ENCODE measurements at places on chromosomes 5 and 9.

DNA sequence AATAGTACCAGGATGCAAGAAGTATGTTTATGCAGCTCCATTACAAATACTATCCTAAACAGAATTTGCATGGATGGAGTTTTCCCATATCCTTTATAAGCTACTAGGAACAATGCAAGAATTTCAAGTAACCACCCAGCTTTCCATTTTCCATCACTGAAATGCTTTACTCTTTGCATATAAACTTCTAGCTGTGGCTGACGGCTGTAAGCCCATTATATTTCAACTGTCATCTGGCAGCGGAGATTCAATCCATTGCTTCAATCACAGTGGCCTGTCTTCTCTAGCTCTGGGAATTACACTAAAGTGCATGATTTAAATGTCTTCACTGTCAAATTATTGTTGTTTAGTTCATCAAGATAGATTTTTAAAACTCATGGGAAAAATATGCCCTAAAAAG, 64.2 kb upstream of the PAM start:
- no peak for DNase-seq

- DNase-seq = no peak
These were observed 14.2 kb upstream of the KIF27 start for GRCh38 chr9:83935276-83935935.

DNA sequence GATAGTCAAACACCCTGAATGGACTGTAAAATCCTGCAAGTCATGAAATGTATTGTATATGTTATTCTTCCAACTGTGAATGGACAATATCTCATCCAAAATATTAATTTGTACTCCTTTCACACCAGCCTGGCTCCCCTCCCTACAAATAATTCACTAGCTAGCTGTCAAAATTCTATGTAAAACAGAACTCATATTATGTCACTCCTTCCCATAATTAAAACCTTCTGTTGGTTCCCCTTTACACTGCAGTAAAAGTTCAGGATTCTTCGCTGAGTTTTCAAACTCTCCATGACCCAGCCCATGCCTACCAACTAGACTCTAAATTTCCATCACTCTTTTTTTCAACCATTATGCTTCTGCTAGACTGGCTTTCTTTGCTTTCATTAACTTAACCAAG, 857.1 kb downstream of the TAF11L14 start:
- DNase-seq = no peak

DNA sequence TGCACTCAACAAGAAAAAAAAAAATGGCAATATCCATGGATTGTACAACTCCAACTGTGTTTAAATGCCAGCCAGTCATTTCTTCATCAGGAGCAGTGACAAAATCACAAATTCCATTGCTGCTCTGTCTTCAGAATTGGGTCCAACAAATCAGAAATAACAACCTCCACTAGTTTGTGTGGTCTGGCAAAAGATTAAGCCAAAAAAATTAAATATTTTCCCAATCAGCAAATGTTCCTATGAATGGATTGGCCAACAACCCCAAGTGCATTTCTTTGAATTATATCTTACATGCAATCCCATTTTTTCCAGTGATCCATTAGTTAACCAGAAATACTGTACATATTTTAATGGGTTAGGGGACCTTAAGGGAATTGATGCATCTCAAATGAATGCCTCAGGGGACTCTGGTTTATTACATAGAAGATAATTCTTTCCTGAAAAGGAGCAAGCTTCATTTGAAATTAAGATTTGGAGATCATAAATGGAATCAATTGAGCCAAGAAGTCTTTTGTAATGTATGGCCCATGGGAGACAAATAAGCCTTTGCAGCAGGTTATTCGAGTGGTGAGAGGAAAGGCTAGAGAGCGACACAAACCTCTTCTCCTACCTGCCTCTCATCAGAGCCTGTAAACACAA, 131.8 kb downstream of the TLE1 start:
- no peak for DNase-seq

- no peak for DNase-seq
These were observed 3.3 kb downstream of the ACSL6 start for GRCh38 chr5:132008163-132008473.

GRCh38 chr9:114805670-114806525, at the start of gene TNFSF15:
Gene TNFSF15 (minus strand): TSS chr9:114806039. CDS start chr9:114806012, 27 bp downstream.
- DNase-seq = peak; percentile 14

DNA sequence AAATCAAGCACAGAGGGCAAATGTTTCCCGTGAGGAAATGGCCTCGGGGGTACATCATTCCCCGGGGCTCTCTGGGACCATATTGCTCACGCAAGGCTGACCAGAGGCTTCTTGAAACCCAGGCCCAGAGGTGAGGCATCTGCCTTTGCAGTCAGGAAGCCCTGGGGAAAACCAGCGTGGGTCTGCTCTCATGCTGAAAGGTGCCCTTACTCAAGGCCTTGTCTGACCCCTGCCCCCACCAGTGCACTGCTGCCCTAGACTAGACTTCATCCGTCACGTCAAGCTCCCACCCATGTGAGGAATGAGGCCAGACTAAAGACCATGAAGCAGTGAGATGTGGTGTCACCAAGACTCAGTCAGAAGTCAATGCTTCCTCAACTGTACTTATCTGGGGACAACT, 66.1 kb downstream of the PAX5 start:
- no peak for DNase-seq

DNA sequence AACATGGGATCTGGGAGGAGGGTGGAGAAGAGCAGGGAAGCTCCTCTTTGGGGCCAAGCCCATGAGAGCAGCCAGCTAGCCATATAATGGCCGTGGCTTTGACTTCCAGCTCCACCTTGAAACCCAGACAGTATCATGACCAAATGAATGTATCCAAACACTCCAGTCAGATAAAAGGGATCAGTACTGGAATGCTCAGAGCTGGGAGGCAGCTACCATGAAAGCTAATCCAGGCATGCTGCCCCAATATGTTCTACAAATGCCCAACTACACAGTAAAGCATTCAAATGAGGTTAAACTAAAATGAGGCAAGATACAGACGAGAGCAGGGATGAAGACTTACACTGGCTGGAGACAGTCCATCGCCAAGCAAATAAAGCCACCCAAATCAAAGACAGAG, 69.4 kb downstream of the FRMD3 start:
- no peak for DNase-seq

DNA sequence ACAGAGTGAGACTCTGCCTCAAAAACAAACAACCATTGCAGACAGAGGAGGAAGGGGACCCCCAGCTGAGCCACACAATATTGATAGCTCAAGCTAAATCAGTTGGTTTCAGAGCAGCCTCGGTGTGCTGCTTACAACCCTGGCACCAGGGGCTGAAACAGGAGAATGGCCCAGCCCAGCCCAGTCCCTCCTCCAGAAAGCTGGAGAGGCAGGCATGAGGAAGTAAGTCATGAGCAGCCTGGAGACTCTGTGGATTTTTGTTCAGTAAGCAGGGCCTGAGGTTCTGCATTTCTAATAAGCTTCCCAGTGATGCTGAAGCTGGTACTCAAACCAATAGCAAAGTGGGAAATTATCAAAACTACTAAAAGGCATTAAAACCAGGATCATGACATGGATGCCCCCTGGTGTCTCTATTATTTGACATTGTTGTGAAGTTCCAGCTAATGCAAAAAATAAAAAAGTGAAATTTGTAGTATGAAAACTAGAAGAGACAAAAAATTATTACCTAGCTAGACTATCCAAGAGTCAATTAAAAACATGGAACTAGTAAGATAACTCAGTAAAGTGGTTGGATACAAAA, 14.2 kb downstream of the PRRT1B start:
- DNase-seq = no peak

DNA sequence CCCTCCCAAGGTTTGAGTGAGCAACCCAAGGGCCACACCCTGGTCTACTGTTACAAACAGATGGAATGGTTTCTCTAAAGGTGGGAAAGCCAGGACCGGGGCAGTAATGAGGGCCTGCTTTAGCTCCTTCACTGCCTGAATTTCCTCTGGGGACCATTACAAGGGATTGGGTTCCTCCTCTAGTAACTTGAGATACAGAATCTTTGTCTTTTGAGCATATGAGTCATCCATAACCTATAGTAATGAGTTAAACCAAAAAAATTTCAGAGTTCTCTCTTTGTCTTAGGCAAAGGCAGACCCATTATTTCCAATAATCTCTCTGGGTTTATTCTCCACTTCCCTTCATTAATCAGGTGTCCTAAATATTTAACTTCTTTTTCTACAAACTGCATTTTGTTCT, 618.8 kb downstream of the HINT1 start:
- no peak for DNase-seq

DNA sequence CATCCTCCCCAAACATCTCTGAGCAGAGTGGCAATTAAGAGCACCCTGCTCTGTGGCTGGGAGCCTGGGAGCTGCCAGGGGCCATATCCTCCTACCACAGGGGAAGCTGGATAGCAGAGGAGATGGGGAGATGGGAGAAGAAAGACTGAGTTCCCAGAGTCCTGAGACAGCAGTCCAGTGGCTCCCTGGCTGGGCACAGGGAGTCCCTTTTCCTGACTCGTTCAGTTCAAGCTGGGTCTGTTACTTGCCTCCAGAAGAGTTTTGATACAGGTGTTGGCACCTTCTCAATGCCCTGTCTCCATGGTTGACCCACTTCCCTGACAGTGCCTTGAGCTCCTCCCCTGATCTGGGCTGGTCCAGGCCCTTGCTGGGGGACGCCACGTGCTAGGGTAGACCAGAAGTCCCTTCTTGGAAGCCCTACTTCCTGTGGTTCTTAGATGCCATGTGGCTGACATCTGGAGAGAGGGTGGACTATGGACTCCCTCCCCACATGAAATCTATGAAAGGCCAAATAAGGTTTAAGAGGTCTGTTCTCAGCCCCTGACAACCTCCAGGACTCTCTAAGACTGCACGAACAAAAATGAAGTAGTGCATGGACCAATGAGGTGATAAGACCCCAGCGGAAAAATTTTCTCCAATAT, 166.2 kb downstream of the AUH start:
- no peak for DNase-seq

GRCh38 chr9:5146241-5146640, 39.2 kb downstream of the INSL6 start:
- DNase-seq = no peak

GRCh38 chr9:137453643-137454081, 5.5 kb downstream of the NSMF start:
- peak; percentile 50 for DNase-seq

- no peak for DNase-seq
These were observed 15.5 kb downstream of the PCDHB15 start for GRCh38 chr5:141260458-141261237.

- DNase-seq = no peak
These were observed 137.5 kb downstream of the GNA14 start for GRCh38 chr9:77510666-77511065.

DNA sequence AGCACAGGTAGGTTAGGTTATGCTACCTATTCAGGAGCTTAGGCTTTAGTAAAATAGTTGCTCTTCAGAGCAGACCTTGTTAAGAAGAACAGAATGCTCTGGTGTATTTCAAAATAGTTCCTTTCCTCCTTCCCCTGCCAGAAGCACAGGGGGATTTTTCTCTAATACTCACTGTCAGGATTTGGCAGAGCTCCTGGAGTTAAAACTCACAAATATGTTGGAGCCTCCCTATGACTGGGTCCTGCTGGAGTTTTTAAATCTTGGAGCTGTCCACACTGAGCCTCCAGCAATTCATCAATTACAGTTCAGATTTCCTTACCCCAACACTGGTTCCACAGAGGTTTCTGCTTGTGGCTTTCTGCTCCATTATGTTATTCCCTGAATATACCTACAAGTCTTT, 1233.8 kb upstream of the WWC1 start:
- DNase-seq = no peak

- no peak for DNase-seq
These were observed 8.9 kb downstream of the ZBTB34 start for GRCh38 chr9:126869368-126869767.

- no peak for DNase-seq
These were observed 215.7 kb downstream of the FAM114A2 start for GRCh38 chr5:153823036-153823435.

GRCh38 chr5:58493141-58493540, 1.9 kb downstream of the GAPT start:
- DNase-seq = no peak

DNA sequence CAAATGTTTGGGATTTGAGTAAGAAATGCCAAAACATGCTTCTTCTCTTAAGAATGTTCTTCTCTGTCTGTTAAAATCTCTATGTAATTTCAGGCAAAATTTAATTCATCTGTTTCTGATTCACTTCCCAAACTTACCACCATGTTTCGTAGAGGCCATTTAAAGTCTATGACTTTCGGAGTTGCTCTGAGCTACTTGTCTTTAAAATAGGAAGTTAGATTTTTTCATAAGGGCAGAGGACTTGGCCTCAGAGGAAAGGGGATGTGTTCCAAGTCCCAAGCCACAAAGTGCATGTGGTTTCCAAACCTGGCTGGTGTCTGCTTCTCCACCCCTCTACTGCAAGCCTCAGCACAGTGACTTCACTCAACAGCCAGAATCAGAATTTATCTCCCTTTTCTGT, 111.3 kb upstream of the ADRA1B start:
- DNase-seq = no peak

DNA sequence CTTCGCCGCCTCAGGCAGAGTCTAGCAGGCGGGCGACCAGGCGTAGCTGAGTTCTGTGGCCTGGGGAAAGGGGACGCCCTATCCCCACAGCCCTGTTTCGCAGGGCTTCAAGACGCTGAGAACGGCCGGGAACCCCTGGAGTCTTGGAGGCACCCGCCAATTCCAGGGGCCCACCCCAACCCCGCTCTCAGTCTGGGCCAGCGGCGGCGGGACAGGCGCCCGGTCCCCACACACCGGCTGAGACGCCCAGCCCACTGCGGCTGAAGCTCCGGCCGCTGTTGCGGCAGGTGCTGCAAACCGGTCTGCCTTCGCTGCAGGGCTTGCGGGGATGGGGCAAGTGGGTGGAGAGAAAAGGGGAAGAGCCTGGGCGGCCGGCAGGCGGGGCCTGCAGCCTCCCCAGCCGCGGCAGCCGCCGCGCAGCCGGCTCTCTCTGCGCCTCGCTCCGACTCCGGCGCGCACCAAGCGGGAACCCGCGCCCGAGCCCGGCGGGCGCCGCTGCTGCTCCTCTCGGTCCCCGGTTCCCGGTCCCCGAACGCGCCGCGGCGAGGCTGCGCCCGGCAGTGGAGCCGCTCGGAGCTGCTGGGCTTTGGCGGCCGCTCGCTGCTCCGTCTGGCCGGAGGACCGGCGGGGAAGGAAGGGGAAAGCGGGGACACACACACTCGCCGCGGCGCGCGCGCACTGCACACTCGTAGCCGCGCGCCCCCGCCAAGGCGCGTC, at the start of gene PIP5K1B:
Gene PIP5K1B, plus strand, starts transcription at position 427 of the 717 bp plus-strand sequence. CDS start 117,375 bp downstream, outside the sequence.
- DNase-seq = peak; percentile 18

- DNase-seq = no peak
These were observed 59.4 kb upstream of the C5orf46 start for GRCh38 chr5:147965715-147966114.

- no peak for DNase-seq
These were observed 149.2 kb upstream of the CDKN2B start for GRCh38 chr9:22158271-22158670.

DNA sequence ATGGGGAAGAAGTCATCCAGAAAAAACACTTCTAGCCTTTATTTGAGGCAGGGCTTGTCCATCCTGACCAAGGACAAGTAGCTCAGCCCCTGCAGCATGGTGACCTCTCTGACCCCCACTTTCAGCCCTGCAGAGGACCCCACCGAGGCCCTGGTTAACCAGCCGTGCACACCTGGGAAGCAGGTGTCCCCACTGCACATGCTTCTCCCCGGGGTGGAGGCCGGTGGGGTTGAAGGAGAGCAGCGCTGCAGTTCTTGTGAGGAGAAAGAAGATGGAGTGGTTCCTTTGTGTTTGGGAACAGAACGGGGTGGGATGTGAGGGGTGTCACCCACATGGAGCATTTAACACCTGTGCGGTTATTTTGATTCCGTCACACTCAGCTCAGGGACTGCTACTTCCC, 21.1 kb upstream of the ZBTB34 start:
- no peak for DNase-seq

GRCh38 chr5:174234388-174234787, 188.9 kb downstream of the NSG2 start:
- DNase-seq = peak; percentile 15

- no peak for DNase-seq
These were observed 66.2 kb downstream of the ACTBL2 start for GRCh38 chr5:57416278-57416994.

Measured in gastrocnemius medialis (tissue), 4 donors.